Upper lobe of right lung (tissue), 1 donor: ENCODE measurements at places on chromosomes 1 and 21. TPM values are rescaled to one million over a fixed set of nuclear protein-coding genes. Genes with fewer than 3 reads are reported as not detected.
A peak's percentile ranks its signal among the peaks of the same experiment; 100 is the strongest.

MAP3K6 gene
- 144 TPM for total RNA-seq

DNA sequence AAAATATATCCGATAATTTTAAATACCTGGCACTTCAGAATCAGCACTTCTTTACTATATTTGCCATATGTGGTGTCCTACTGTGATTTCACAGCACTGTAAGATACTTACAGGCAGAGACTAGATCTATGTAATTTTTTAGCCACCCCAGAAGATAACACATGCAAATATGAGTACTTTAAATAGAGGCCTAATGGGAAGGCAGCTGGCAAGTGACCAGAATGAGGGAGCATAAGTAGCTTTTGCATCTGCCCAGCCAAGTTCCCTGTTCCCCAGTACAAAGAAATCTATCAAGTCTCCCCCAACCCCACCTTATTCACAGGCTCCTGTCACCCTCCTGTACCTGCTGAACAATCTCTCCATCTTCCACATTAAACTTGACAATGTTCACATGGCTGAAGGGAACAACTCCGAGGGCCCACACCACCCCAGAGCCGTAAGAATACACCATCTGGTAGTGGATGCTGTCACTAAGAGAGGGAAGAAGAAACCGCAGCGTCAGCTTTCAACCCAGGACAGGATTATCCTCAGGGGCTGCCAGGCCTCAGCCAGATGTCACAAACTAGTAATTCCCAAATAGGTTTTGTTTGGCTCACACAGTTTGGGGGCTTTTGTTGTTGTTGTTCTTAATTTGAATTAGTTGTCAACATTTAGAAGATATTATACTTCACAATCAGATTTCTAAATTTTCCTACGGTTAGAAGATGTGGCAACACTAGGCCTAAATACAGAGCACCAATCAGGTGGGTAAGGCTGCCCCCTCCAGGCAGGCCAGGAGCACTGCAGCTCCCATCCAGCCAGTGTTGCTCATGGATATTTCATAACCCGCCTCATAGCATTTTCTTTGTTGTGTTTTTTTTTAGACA is 10.4 kb downstream of the EMC1 start:
- DNase-seq, result peak; percentile 77

- DNase-seq, result no peak
Measured at GRCh38 chr21:18204931-18205330, 39.7 kb upstream of the CHODL start.

GRCh38 chr1:26697431-26697977 is 1.7 kb downstream of the ARID1A start:
- no peak for DNase-seq
